Fibroblast of skin of scalp (primary cell): ENCODE measurements at places on chromosomes 4 and X.

DNA sequence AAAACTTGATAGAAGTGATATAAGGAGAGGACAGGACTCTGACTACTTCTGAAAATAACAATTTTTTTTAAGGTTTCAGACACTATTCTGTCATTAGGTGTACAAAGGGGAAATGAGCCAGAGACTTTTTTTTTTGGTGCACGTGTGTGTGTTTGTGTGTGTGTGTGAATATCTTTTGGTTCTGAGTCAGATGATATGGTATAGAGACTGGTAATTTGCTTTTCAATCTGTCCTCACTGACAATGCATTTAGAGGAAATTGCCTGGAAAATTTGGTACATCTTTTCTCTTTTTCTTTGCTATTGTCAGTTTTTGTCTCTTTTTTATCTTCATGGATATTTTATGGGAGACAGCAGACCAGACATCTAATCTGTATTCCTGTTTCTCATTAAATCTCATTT, 59.3 kb downstream of the DDIT4L start:
- no peak for DNase-seq

DNA sequence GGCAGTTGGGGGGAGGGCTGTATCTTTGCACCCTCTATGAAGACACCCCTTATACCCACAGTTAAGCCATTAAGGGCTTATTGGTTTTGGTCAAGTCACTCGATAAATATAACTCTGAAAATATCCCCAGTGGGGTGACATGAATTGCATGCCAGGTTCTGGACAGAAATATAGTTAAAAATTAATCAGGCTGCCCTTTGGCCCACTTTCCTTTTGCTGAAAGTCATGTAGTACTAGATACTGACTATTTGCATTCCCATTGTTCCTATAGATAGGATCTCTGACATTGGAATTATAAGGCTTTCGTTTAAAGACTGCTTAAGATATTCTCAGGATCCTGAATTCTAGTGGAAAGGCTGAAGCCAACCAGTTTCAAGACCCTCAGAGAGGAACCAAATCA, 43.5 kb upstream of the LAMP2 start:
- no peak for DNase-seq

GRCh38 chrX:149630681-149631233, 835 bp downstream of the TMEM185A start:
- peak; percentile 41 for DNase-seq

DNA sequence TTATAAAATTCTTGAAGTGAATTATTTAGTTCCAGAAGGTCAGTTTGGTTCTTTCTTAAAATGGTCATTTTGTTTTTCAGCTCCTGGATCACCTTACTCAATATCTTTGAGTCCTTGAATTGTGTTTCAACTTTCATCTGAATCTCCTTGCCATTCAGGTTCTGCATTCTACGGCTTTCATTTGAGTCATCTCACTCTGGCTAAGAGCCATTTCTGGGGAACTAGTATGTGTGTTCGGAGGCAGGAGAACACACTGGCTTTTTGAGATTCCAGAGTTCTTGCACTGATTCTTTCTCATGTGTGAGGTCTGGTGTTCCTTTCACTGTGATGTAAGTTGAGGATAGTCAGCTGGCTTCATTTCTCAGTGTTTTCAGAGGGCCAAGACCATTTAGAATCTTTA, 708.4 kb upstream of the FRG1 start:
- DNase-seq = peak; percentile 3

DNA sequence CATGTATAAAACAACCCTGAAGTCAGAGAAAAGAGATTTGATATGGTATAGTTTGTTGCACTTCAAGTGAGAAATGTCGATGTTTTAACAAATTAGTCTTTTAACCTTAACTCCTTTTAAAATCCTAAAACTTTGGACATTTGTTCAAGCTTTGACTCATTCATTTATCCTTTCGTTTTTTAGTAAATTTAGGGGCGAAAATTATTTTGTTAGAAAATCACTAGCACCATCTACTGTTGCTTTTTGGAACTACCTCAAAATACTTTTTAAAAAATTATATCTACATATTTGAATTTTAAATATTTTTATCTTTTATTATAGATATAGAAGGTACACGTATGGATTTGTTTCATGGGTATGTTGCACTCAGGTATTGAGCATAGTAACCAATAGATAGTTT, 165.1 kb upstream of the POF1B start:
- peak; percentile 0 for DNase-seq

GRCh38 chr4:48139691-48140090, 5.6 kb upstream of the TXK start:
- DNase-seq = peak; percentile 68

GRCh38 chr4:76144546-76144945, 3.7 kb downstream of the NUP54 start:
- DNase-seq = no peak

GRCh38 chr4:76691807-76692582, 205.9 kb downstream of the SOWAHB start:
- no peak for DNase-seq

DNA sequence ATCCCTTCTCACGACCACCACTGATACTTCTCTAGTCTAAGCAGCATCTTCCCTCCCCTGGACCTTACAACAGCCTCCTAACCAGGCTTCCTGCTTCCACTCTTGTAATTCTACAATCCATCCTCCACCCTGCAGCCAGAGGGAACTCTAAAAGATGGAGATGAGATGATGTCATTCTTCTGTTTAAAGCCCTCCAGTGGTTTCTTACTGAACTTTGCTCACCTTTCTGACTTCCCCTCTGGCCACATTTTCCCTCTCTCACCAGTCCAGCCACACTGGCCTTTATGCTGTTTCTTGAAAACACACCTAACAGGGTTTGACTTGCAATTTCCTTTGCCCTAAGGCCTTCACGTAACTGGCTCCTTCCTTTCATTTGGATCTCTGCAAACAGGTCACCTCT, 191.4 kb upstream of the NHS start:
- no peak for DNase-seq

- peak; percentile 15 for DNase-seq
These were observed 51.2 kb downstream of the GC start for GRCh38 chr4:71732706-71733105.

DNA sequence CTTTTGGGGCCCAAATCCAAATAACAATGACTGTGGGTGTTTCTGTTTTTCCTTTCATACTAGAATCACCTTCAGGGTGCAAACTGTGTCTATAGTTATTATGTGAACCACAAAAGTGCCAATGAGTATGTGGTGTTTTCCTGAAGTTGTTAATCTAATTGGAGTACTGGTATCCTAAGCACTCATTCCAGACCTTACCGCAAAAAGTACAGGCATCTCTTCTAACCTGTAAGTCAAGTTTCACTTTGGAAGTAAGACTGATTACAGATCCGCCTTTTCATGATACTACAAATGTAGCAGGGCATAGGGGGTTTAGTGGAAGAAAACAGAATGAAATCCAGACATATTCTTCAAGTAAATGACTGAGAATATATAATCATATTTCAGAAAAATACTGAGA, 16.1 kb downstream of the COQ2 start:
- no peak for DNase-seq

DNA sequence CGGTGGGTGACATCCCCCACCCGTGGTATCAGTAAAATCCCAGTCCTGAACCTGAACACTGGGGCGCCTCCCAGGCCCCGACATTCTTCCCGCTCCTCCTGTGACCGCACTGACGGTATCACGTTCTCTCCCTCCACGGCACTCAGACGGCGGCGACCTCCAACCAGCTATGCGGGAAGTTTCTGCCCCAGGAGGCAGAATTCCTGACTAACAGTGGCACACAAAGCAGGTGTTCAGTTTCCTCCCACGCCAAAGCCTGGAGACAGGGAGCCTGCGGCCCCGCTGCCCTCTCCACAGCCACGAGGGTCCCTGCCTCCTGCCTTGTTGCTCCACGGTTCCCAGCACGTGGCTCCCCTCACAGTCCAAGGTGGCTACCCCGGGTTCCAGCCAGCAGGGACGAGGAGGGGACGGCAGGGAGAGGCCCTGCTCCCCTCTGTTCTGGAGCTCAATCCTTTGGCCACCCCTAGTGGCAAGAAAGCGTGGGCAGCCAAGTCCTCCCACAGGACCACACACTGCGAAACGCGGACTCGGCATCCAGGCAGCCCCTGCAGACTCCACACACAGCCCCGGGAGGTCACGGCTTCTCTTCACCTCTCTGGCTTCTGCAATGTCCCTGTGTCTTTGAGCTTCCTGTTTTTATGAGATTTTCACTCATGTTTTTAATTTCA, 15.2 kb downstream of the CTBP1 start:
- DNase-seq = peak; percentile 35

DNA sequence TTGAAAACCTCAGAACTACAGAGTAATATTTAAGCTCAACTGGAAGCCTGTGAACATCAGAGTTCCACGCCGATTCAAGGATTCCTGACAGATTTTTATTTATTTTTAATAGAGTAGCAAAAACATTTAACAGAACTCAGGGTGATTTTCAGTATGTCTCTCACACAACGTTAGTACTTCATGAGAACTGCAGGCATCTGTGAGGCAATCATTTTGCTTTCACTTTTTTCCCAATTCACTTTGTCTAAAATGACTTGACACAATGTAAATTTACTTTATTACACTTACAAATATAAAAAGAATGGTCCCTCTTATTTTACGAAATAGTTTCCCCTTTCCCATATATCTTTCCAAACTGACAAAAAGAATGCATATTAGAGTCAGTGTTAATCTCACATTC, 869.5 kb upstream of the EPHA5 start:
- DNase-seq = no peak

GRCh38 chr4:38414410-38414809, 249.6 kb upstream of the KLF3 start:
- DNase-seq = no peak

DNA sequence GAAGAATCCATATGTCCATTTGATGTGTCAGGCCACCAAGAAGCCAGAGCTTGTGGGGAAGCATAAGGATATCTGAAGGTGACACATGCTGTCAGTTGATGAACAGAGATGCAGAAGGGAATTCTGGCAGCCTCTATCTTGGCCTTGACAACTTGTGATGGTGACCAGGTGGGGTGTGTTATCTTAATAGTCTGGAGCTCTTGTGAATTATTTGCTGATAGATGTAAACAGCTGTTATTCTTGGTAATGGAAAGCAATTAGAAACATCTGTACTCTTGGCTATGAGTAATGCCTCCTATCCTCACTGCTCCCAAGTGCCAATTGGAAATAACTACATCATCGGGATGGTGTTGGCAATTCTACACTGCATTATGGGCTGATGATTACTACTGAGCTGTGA, 51.9 kb downstream of the NAA11 start:
- DNase-seq = no peak

DNA sequence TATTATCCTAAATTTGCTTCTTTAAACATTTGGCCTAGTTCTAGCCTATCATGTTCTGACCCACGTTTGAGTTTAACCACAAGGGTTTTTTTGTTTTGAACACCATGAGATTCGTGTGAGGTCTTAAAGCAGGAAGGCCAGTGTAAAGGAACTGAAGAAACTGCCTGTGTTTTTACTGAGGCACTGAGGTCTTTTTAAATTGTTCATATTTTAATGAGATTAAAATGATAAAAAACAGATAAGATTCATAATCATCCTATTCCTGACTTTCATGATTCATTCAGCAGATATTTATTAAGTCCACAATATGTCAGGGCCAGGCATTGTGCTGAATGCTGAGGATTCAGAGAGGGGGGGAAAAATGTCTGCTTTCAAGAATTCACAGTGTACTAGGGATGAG, 3.2 kb downstream of the RPS6KA3 start:
- peak; percentile 54 for DNase-seq

DNA sequence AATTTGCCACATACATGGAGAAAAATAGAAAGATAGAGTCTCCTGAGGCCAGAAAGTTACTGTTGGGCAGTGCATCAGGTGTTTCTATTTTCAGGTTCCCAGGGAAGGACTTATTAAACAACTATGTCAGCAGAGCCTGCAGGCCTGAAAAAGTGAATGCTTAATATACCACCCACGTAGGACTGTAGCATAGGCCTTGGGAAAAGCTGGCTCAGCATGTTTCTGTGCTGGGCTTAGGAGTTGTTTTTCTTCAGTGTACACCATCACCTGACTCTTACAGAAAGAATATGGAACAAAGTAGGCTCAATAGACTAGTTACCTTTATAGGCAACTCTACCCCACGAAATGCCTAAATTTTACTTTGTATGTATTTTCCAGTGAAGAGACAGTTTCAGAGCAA, 1385.9 kb downstream of the FAM133A start:
- no peak for DNase-seq

DNA sequence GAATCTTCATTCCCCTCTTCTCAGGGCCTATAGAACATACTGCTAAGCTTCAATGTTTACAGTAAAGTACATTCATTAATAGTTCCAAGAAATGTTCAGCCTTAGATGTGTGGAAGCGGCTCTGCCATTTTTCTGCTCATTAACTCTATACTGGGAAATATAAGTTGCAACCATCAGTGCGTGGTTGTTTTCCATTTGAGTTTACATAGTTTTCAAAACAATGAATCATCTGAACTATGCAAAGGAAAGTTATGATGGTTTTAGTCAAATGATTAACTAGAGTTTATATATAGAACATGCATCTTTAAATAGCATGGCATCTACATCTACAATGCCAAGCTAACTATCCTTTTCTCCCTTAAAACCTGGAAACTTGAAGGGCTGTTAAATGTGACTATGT, 29.6 kb downstream of the LEF1 start:
- DNase-seq = no peak

DNA sequence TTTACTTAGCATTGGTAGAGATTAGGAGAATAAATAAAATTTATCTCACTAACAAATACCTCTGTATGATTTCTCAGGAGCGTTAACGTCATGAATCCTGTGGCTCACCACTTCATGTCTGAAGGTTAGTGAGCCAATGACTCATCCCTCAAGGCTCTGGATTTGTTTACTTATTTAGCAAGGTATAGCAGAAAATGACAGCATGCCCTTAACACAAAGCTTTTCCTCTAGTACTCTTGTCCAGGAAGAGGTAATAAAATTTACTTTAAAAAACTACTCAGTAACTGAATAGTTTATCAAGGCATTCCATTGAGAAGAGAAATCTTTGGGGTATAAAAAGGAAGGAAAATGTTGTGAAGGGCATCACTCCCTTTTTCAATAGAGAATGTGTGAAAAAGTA, 823.8 kb downstream of the CCSER1 start:
- no peak for DNase-seq

GRCh38 chrX:48927123-48927522, 8.3 kb upstream of the PIM2 start:
- no peak for DNase-seq

DNA sequence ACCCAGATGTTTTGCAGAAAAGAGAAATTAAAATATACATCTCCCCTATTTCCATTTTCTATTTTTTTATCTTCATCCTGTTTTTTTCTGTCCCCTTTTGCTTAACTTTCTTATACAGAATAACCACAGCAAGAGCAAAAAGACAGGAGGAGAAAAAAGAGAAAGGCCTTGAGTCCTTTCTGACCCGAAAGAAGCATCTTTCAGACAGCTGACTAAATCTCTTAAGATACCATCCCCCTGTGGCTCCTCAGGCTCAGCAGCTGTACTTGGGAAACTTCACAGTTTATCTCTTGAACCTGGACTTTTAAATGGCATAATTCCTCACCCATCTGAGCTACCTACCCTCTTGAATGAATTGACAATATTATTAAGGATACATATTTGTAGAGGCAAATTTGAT, 100.2 kb downstream of the FIP1L1 start:
- no peak for DNase-seq
